ENCODE measurements at places on chromosomes 7 and 10.

DNA sequence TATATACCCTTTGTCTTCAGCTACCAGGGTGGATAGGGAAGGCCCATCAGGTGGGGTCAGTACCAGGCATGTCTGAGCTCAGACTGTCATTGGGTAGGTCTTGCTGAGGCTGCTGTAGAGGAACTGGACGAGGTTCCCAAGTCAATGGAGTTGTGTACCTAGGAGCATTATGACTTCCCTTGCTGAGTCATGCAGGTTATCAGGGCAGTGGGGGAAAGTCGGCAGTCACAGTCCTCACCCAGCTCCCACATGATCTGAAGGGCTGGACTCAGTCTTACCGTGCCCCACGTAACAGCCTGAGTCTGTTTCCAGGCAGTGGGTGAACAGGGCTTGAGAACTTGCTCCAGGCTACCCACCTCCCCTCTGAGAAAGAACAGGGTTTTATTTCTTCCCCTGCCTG, 260.8 kb upstream of the COBL start:
- no peak for DNase-seq

DNA sequence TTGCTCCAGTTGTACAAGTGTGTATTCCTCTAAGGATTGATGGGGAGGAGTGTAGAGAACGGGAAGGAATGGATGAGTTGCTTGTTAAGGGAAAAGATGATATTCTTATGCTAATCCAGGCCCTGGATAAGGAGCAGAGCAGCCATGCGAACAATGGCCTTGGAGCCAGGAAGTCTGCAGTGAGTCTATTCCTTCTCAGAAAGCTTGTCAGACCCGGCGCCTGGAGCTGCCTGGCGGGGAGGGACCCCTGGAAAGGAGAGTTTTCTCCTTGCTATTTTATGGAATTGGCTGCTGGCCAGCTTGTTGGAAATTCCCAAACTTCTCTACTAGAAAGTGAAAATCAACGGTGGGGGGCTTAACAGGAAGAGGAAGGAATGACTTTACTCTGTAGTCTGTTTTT, 89.1 kb downstream of the MMRN2 start:
- no peak for DNase-seq

DNA sequence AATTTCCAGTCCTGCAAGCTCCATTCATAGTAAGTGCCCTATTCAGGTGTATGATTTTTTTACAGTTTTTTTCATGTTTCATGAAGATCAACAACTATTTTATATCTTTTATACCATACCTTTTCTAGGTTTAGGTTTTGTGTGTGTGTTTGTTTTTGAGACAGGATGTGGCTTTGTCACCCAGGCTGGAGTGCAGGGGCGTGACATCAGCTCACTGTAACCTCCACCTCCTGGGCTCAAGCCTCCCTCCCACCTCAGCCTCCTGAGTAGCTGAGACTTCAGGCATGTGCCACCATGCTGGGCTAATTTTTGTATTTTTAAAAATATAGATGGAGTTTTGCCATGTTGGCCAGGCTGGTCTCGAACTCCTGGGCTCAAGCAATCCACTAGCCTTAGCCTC, 35.0 kb downstream of the ARMH3 start:
- DNase-seq: no peak

GRCh38 chr10:24415455-24416125, 206.7 kb downstream of the KIAA1217 start:
- peak; percentile 2 for DNase-seq

DNA sequence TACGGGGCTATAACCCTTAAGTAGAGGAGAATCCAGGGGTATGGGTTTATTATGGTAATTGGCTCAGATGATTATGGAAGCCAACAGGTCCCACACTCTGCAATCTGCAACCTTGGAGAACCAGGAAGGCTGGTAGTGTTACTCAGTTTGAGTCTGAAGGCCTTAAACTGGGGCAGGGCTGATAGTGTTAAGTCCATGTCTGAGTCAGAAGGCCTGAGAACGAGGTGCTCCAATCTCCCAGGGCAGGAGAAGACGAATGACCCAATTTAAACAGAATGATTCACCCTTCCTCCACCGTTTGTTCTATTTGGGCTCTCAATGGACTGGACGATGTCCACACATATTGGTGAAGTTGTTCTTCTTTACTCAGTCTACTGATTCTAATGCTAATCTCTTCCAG, 244.5 kb upstream of the PTER start:
- DNase-seq: no peak

- DNase-seq: no peak
Measured at GRCh38 chr7:11615174-11615573, 216.8 kb downstream of the THSD7A start.

GRCh38 chr7:68125168-68125567, 1128.5 kb downstream of the TYW1 start:
- DNase-seq: peak; percentile 89

DNA sequence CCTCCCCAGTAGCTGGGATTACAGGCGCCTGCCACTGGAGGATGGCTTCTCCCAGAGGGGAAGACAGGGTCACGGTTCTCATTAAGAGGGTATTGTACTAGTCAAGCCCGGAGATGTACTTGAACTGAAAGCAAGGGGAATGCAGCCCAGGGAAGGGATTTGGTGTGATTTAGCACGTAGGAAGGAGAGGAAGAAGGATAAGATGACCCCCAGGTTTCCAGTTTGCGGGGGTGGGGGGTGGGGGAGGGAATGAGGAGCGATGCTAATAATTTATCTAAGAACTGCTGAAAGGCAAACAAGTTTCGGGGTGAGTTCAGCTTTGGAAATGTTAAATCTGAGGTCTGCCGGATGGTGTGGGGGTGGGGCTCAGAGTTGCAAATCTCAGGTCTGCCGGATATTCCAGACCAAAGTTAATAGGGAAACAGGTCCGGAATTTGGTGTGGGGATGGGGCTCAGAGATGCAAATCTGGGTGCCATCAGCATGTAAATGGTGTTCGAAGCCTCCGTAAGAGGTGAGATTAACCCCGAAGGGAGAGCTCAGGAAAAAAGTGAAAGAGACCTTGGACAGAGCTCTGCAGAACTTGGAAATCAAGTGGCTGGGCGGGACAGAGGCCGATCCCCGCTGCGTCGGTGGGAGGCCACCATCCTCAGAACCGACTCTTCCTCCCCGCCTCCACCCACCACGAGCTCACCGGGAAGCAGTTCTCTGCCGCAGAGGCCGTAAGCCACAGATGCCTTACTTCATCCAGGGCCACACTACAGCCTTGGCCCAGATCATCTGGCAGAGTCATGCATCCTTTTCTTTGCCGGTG, 1.6 kb upstream of the SEPHS1 start:
- peak; percentile 43 for DNase-seq

GRCh38 chr7:135493362-135493761, 16.5 kb downstream of the CNOT4 start:
- DNase-seq: no peak

GRCh38 chr10:108862676-108863350, 1060.5 kb downstream of the XPNPEP1 start:
- no peak for DNase-seq

DNA sequence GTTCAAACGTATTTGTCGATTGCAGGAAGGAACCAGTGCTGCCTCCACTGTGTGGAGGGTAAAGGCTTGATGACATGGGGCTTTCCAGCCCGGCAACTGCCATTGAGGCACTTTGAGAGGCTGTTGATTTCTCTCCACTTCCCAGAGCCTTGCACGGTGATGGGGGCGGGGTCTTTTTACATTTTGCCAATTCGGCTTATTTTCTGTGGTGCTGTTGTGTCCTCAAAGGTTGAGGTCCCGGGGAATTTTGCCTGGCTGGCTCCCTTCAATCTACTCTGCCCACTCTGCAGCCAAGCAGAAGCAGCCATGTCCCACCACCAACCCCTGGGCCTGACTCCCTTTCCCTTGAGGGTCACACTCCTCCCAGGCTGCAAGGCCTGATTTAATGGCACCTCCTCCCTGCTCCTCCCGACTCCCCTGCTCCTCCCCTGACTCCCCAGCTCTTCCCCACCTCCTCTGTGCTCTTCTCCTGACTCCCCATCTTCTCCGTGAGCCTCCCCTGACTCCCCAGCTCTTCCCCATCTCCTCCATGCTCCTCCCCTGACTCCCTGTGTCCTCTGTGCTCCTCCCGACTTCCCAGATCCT, 39.0 kb downstream of the OAT start:
- DNase-seq: no peak

DNA sequence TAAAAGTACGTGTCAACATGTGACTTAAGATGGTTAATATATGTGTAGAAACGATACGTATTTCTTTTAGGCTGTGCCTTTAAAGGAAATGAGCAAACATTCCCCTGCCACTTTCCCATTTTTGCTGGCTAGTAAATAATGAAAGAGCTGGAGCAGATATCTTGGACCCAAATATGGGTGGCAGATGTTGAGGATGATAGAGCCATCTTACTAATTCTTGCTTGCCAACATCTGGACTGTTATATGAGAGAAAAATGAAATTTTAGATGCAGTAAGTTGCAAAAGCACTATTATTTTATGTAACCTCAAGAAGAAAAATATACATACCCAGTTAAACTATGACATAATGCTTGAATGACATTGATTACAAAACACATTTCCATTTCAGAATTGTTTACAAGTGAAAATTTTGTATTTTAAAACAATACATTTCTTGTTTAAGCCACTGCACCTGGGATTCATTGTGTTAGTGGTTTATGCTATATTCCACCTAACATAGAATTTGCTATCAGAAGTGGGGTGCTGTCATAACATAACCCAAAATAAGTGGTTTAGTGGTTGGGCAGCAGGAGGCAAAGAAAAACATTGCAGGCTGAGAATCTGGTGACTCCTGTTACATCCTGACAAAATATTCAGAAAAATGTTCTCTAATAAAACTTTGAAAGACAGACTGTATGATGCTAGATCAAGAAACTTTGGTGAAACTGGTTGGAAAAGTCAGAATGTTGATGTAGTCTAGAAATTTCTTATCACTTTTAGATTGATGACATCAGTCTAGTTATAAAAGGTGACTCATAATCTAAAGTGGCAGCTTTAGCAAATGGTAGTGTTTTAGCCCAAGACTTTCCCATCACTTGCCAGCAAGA, 305.0 kb downstream of the PTEN start:
- no peak for DNase-seq

- DNase-seq: no peak
Measured at GRCh38 chr7:30304177-30304884, 19.9 kb downstream of the ZNRF2 start.
